ENCODE measurements at places on chromosomes 16 and 17. TPM values are rescaled to one million over a fixed set of nuclear protein-coding genes. Genes with fewer than 3 reads are reported as not detected.

MAF gene
- polyA plus RNA-seq, result 268 TPM

GDPD1 gene
- 3.9 TPM for polyA plus RNA-seq

SEPTIN1 gene
- polyA plus RNA-seq, result 7.2 TPM

NOG gene
- not detected for polyA plus RNA-seq

DPEP3 gene
- polyA plus RNA-seq, result 0.10 TPM

KRTAP17-1 gene
- not detected for polyA plus RNA-seq

KCNG4 gene
- polyA plus RNA-seq, result not detected

DNA sequence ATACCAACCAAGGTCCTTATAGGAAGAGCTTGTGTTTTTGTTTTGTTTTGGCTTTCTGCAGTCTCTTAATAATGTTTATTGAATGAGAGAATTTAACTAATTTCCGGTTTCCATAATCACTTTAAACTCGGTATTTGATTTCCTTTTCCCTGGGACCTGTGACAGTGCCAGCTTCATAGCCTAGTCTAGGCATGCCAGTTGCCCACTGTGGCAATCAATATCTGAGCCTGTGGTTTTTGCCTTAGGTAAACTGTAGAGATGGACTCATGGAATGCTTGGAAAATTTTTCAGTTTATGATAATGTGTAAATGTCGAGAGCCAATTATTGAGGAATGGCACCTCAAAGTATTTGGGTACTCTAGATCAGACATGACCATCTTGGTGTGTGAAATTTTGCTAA, 78.2 kb downstream of the FTO start:
- no peaks in the 10 kb centered on the region for H3K4me1 ChIP-seq
- H3K4me3 ChIP-seq, result no peak overlapping the region
- no peaks in the 10 kb centered on the region for H3K27me3 ChIP-seq
- no peaks in the 10 kb centered on the region for H3K36me3 ChIP-seq
- no peak overlapping the region for H3K27ac ChIP-seq

- H3K4me3 ChIP-seq, result no peak overlapping the region
- H3K4me1 ChIP-seq, result no peaks in the 10 kb centered on the region
- no peaks in the 10 kb centered on the region for H3K27me3 ChIP-seq
- DNase-seq, result no peak
- H3K27ac ChIP-seq, result no peak overlapping the region
Observed at GRCh38 chr17:56098746-56099145, 54.5 kb upstream of the ANKFN1 start.

GRCh38 chr16:24844101-24845030, 1.4 kb upstream of the SLC5A11 start:
- no peaks in the 10 kb centered on the region for H3K36me3 ChIP-seq
- no peaks in the 10 kb centered on the region for H3K27me3 ChIP-seq
- H3K27ac ChIP-seq, result peak overlapping the region; percentile 80
- H3K4me3 ChIP-seq, result no peak overlapping the region
- DNase-seq, result peak; percentile 82

DNA sequence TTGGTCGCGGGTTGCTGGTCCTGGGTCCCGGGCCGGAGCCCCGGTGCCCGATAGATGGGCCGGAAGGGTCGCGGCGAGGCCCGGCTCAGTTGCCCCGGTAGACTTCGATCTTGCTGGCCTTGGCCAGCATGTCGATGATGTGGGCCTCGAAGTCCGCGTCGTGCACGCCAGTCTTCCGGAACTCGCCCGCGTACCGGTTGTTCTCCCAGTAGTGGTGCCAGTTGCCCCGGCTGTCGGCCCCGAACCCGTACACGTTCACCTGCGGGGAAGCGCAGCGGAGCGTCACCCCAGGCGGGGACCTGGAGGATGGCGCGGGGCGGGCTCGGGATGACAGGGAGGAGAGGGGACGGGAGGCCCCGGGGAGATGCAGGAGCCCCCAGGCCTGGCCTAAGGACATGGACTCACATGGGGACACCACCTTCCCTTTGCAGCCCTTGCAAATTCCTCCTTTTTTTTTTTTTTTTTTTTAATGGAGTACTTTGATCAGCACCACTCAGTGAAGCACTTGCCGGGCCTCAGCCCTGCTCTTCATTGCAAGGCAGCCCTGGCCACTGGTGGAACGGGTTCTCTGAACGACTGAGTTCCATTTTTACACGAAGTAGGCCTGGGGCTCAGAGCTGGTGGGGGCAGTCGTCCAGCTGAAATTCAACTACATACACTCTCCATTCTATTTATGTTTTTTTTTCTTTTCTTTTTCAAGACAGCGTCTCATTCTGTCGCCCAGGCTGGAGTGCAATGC, 35.1 kb downstream of the DDX19A start:
- H3K27ac ChIP-seq, result peak overlapping the region; percentile 67
- H3K36me3 ChIP-seq, result no peaks in the 10 kb centered on the region
- peaks cover 10% of the 10 kb centered on the region for H3K4me1 ChIP-seq
- no peaks in the 10 kb centered on the region for H3K27me3 ChIP-seq

- peak overlapping the region; percentile 86 for H3K4me3 ChIP-seq
- no peak overlapping the region for H3K27ac ChIP-seq
- H3K27me3 ChIP-seq, result no peaks in the 10 kb centered on the region
- peak; percentile 69 for DNase-seq
Observed at GRCh38 chr17:30290696-30291542, 825 bp downstream of the BLMH start.

DNA sequence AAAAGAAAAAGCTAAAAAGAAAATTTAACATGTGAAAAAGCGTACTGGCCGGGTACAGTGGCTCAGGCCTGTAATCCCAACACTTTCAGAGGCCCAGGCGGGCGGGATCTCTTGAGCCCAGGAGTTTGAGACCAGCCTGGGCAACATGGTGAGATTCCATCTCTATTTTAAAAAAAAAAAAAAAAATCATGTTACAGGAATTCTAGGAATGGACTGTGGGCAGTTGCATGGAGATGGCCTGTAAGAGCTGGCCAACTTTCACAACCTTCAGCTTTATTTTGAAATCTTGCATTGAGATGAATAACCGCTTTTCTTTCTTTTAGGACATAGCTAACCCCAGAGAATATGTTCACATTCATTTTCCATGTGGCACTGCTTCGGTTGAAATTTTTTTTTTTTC, 8.2 kb upstream of the CIAO3 start:
- peaks cover 3% of the 10 kb centered on the region for H3K4me1 ChIP-seq
- peaks cover 2% of the 10 kb centered on the region for H3K27me3 ChIP-seq
- no peak overlapping the region for H3K4me3 ChIP-seq
- no peaks in the 10 kb centered on the region for H3K36me3 ChIP-seq

DNA sequence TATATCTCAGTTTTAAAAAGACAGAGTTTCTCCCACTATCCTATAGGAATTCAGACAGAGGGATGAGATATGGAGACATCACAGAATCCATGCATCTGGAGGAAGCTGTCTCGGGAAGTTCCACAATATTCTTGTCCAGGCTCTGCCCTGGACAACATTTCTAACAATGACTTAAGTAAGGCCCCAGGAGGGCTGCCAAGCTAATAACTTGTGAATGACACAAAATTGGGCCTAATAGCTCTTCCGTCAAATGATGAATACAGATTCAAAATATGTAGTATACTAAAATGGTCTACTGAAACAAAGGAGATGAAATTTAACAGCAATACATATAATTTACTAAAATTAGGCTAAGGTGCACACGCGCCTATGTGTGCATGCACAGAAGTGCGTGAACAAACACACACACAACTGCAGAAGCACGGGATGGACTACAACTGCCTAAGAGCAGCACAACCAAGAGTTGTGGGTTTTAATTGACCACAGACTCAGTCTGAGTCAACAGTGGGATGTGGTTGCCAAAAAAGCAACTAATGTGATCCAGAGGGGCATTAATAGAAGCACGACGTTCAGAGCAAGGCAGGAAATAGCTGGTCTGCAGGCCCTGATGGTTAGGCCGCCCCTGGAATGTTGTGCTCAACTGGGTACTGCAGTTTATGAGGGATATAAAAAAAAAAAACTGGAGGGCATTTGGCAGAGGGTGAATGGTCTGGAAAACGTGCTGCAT, 26.3 kb upstream of the HS3ST2 start:
- H3K4me1 ChIP-seq, result no peaks in the 10 kb centered on the region
- no peak overlapping the region for H3K27ac ChIP-seq
- H3K27me3 ChIP-seq, result no peaks in the 10 kb centered on the region
- H3K36me3 ChIP-seq, result no peaks in the 10 kb centered on the region

- no peak overlapping the region for H3K4me3 ChIP-seq
- DNase-seq, result no peak
- peaks cover 33% of the 10 kb centered on the region for H3K36me3 ChIP-seq
- H3K27me3 ChIP-seq, result no peaks in the 10 kb centered on the region
- H3K4me1 ChIP-seq, result no peaks in the 10 kb centered on the region
- no peak overlapping the region for H3K27ac ChIP-seq
Observed at GRCh38 chr16:14236401-14236800, 165.3 kb downstream of the MRTFB start.

- no peaks in the 10 kb centered on the region for H3K4me1 ChIP-seq
- H3K36me3 ChIP-seq, result no peaks in the 10 kb centered on the region
Observed at GRCh38 chr17:56213031-56213430, 59.8 kb downstream of the ANKFN1 start.

DNA sequence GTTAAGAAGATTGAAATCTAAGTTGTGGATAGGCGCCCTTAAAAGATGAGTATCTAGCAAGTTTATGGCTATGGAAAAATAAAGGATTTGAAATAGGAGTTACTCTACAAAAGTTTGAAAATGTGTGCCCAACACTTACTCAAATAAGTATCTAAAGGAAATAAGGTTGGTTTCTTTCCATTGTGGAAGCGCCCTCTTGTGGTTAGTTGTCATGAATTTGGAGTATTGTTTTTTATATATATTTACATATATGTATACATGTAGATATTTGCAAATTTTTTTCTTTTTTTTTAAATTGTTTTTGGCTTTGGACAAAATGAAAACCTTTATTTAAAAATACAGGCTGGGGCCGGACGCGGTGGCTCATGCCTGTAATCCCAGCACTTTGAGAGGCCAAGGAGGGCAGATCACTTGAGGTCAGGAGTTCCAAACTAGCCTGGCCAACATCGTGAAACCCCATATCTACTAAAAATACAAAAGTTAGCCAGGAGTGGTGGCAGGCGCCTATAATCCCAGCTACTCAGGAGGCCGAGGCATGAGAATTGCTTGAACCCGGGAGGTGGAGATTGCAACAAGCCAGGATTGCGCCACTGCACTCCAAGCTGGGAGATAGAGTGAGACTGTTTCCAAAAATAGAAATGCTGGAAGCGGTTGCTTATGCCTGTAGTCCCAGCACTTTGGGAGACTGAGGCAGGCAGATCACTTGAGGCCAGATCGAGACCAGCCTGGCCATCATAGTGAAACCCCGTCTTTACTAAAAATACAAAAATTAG, 24.0 kb upstream of the VPS4A start:
- no peak overlapping the region for H3K4me3 ChIP-seq
- H3K27me3 ChIP-seq, result no peaks in the 10 kb centered on the region
- peaks cover 25% of the 10 kb centered on the region for H3K36me3 ChIP-seq

- peaks cover 25% of the 10 kb centered on the region for H3K36me3 ChIP-seq
- no peak for DNase-seq
- H3K4me1 ChIP-seq, result no peaks in the 10 kb centered on the region
- no peak overlapping the region for H3K4me3 ChIP-seq
Observed at GRCh38 chr17:29263916-29264315, 17.3 kb downstream of the CRYBA1 start.

- no peak overlapping the region for H3K27ac ChIP-seq
- no peaks in the 10 kb centered on the region for H3K36me3 ChIP-seq
- H3K4me1 ChIP-seq, result no peaks in the 10 kb centered on the region
- DNase-seq, result no peak
Observed at GRCh38 chr17:48960834-48961515, 7.4 kb downstream of the GIP start.

- H3K27me3 ChIP-seq, result no peaks in the 10 kb centered on the region
- no peaks in the 10 kb centered on the region for H3K36me3 ChIP-seq
- no peak for DNase-seq
- H3K4me1 ChIP-seq, result no peaks in the 10 kb centered on the region
Observed at GRCh38 chr17:5757314-5757907, 173.1 kb upstream of the NLRP1 start.

DNA sequence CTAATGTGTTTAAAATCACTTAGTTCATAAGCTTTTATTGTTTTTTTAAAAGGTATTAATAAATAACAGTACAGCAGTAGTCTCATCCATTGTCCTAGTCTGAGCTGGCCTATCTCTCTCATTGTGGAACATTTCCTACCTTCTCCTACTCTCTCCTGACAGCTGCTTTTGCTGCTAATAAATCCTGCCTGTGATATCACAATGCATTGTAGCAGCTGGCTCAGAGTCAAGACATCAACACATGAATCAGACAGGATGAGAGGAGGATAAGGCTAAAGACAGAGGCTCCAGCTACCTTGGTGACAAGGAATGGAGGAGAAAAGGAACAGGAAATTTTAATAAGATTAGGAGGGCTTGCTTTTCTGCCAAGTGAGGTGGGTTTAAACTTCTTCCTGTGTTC, 626.1 kb downstream of the HS3ST4 start:
- DNase-seq, result no peak
- H3K27me3 ChIP-seq, result no peaks in the 10 kb centered on the region
- H3K4me1 ChIP-seq, result no peaks in the 10 kb centered on the region
- no peak overlapping the region for H3K27ac ChIP-seq
- H3K4me3 ChIP-seq, result no peak overlapping the region
- no peaks in the 10 kb centered on the region for H3K36me3 ChIP-seq

DNA sequence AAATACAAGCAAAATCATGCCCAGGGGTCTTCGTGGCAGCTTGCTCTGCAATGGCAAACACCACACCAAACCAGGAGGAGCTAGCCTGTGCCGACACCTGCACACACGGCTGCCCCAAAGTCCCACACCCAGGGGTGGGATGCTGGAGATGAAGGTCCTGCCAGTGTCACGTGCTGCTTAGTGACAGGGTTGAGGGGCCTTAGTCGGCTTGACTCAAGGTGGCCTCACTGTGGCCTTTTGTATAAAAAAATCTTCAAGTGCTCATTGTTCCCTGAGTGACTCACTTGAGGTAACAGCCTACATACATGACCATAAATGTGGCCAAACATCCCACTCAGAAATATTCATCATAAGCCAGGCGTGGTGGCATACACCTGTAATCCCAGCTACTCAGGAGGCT, 7.3 kb downstream of the TRIM65 start:
- DNase-seq, result no peak
- peaks cover 69% of the 10 kb centered on the region for H3K36me3 ChIP-seq
- no peaks in the 10 kb centered on the region for H3K4me1 ChIP-seq
- no peak overlapping the region for H3K27ac ChIP-seq
- no peaks in the 10 kb centered on the region for H3K27me3 ChIP-seq

GRCh38 chr17:82043507-82043906, 6.0 kb upstream of the DCXR start:
- H3K4me1 ChIP-seq, result no peaks in the 10 kb centered on the region
- no peak overlapping the region for H3K4me3 ChIP-seq
- DNase-seq, result no peak
- H3K27me3 ChIP-seq, result no peaks in the 10 kb centered on the region
- no peak overlapping the region for H3K27ac ChIP-seq
- H3K36me3 ChIP-seq, result no peaks in the 10 kb centered on the region

DNA sequence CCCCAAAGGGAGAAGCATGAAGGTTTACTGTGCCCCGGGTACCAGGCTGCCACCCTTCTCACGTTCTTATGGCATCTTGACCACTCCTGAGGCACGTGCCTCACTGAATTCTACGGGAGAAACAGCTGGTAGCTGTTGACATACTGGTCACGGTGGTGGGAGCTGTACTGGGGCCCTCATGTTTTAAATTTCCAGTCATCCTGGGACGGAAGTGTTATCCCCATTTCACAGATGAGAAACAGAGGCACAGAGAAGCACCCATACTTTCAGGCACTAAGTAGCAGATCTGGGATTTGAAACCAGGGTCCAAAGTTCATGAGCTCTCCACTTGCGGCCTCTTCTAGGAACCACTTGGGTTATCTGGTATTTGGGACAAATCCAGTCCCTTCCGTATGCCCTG, 26.3 kb upstream of the DOC2B start:
- H3K27ac ChIP-seq, result no peak overlapping the region
- H3K4me1 ChIP-seq, result no peaks in the 10 kb centered on the region
- H3K27me3 ChIP-seq, result no peaks in the 10 kb centered on the region
- no peak for DNase-seq
